Stimulated activated CD4-positive, alpha-beta T cell treated with anti-CD3 and anti-CD28 coated beads, TNF-alpha, amount 100 ng/mL, for 48 hours (primary cell): ENCODE measurements at places on chromosomes 2 and 18.

DNA sequence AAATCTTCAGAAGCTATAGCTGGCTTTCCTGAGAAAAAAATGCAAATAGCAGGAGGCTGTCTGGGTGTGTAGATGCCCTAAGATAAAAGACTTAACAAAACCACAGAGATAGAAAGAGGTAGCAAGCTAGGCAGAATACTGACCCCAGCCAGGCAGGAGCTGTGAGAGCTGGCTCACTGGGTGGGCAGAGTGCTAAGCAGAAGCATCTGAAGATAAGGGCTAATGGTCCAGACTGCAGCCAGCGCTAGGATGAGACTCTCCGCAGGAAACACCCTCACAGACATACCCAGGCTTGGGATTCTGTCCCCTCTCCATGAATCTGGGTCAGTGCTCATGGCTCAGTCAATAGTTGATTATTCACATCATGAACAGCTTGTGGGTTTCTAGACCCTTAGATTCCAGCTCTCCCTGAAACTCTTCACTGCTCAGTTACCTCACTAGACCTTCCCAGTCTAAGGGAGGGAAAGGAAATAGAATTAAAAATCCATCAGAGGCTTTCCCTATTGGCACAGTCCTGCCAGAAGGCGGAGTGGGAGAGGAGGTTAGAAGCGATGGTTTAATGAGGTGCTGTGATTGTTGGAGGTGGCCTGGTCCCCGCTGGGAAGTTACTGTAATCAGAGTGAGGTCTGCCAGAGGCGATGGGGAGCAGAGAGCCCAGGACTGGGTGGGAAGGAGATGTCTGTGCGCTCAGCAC lies 21.4 kb upstream of the CCBE1 start:
- no peak for DNase-seq

- no peak for DNase-seq
These were observed 78.1 kb downstream of the WDSUB1 start for GRCh38 chr2:159208438-159208837.

GRCh38 chr2:168246072-168246482 lies 1.3 kb downstream of the STK39 start:
- DNase-seq = no peak

GRCh38 chr18:57542812-57543427 lies 43.6 kb downstream of the FECH start:
- DNase-seq = no peak

DNA sequence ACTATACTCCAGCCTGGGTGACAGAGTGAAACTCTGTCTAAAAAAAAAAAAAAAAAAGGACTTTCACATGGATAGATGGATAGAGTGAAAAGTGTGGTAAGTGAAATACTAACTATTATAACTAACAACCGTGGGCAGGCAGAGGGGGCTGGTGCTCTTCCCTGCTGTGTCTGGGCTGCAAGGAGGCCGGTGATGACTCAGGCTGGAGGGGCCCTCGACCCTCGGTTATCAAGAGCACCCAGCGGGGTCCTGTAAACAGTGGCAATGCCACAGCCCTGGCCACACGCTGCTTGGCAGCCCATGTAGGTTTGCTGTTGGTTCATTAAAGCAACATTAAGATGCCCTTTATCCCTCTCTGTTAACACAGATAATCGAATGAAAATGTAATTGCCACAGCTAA lies 184.8 kb upstream of the RAB12 start:
- DNase-seq = no peak

GRCh38 chr2:157440404-157441071 lies 3.4 kb downstream of the CYTIP start:
- DNase-seq = no peak

GRCh38 chr18:39681061-39681460 lies 2115.5 kb upstream of the CELF4 start:
- DNase-seq = no peak

GRCh38 chr2:120105360-120105759 lies 92.5 kb downstream of the EPB41L5 start:
- no peak for DNase-seq

DNA sequence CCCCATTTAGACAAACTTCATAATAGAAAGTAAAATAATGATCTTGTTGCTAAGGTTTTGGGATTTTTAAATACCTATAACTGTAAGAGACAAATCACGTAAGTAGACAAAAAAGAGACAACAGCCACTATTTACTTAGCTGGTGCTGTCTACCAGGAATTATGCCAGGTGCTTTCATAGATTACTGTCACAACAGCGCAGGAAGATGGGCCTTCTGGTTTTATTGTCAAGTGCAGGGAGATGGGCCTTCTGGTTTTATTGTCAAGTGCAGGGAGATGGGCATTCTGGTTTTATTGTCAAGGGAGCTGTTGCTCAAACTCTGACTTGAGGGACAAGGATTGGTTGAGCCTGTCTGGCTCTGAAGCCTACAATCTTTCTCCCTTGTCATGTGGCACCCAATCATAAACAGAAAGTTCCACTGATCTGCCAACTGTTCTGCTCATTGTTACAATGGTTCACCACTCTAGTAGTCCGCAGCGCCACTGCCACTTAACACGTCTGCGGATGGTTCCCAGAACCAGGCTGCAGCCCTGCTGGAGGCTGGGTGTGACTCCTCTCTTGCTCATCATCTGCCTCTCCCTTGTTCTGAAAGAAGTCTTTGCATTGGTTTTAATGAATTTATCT lies 95.0 kb downstream of the RNF144A start:
- DNase-seq = no peak

- no peak for DNase-seq
These were observed 77.9 kb downstream of the DTNA start for GRCh38 chr18:34787931-34788532.

GRCh38 chr2:31398881-31399280 lies 15.7 kb downstream of the XDH start:
- no peak for DNase-seq

- DNase-seq = no peak
These were observed 402.8 kb downstream of the CLIP4 start for GRCh38 chr2:29518010-29518409.

DNA sequence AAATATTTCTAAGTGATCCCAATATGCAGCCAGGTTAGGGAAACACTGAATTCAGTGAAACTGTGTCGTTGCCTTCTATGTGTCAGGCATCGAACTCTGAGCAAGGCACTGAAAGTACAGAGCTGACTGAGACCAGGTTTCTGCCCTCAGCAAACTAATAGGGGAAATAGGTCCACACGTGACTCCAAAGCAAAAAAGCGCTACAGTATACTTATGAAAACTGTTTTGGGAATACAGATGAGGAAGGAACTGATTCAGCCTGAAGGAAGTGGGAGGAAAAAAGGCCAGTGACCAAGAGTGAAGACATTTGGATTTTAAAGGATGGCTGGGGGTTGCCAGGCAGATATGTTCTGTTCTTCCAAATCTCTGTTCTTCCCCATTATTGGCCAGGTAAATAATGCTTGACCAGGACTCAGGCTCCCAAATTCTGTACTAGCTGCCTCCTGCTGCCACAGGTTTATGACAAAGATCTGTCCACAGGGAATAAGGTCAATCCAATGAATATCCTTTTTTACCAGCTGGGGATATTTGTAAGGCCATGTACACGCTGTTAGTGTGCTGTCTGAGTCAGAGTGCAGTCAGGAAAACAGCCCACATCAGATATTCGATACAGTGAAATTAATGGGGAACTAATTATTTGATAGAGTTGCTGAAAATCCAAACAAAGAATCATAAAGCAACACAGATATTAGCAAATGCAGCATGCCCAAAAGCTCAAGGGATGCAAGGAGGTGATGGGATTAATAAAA lies 24.5 kb upstream of the INPP4A start:
- no peak for DNase-seq
